ENCODE measurements at places on chromosomes 6 and 20.

- DNase-seq = no peak
These were observed 199.2 kb upstream of the MYLIP start for GRCh38 chr6:15929685-15930084.

- no peak for DNase-seq
These were observed 41.0 kb downstream of the CYP24A1 start for GRCh38 chr20:54132612-54133433.

GRCh38 chr20:48612335-48612734, 215.5 kb downstream of the PREX1 start:
- no peak for DNase-seq

GRCh38 chr6:49551078-49551865, 804 bp downstream of the C6orf141 start:
- DNase-seq = no peak

- no peak for DNase-seq
These were observed 34.2 kb downstream of the SLC23A2 start for GRCh38 chr20:4966826-4967751.

DNA sequence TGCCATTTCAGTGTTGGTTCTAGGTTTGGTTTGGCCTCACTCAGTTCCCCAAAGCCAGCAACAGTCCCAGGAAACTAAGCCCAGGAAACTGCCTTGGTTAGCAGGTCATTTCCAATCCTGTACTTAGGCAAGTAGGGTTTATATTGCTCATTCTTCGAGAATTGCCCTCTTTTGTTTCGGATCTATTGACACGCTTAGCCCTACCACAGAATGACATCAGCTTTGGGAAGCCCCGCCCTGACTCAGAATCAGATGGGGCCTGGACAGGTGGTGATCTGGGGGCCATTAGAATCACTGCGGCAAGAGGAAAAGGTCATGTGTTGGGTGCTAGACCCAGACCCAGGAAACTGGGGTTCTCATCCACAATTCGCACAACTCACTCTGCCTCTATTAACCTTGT, 578.2 kb downstream of the QKI start:
- no peak for DNase-seq

- no peak for DNase-seq
These were observed 17.6 kb downstream of the GCLC start for GRCh38 chr6:53527249-53527765.

DNA sequence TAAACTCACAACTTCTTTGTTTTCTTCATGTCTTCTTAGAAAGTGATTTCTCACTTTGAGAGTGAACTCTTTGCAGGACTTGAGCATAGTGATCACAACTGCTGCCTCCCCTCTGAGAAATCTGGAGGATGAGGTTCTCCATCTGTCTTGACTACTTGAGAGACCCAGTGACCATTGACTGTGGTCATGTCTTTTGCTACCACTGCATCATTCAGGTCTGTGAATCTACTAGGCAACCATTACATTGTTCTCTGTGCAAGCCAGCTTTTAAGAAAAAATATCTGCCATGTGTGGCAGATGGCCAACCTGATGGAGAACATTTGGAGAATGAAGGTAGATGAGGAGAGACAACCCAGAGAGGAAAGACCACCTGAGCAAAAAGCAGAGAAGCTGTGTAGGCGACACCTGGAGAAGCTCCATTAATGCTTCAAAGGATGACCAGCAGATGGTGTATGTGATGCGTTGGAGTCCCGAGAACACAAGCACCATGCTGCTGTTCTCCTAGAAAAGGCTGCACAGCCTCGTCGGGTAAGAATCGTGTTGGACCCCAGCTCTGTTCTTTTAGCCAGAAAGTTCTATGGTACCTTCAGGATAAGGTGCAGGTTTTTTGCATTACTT, 25.1 kb upstream of the TRIM26 start:
- DNase-seq = peak; percentile 50

DNA sequence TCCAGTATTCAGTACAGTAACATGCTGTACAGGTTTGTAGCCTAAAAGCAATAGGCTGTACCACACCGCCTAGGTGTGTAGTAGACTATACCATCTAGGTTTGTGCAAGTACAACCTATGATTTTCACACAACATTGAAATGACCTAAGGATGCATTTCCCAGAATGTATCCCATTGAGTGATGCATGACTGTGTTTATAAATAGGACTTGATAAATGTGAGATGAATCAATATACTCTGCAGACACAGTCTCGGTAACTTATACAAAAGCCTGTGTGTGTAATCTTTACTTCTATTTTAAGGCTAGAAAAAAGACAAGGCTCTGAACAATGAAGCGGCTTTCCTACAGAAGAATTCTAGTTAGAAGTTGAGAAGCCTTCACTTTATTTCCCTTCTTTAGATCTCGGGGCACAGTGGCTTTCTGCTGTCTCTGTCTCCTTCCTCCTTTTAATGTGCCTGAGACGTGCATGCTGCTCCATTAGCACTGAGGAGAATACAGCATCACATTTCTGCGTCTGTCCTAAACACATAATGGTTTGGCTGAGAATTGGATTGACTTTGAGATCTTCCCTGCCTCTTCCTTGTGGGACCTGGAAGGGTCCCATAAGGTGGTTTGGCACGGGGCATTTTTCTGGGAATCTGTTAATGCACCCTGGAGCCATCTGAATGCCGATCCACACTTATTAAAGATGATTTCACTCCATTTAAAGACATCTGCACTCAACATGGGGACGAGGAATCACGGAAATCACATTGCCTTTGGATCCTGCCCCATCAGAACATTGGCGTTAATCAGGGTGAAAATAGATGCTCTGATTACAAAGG, 112.5 kb downstream of the SCML4 start:
- no peak for DNase-seq

GRCh38 chr6:134035823-134036296, 16.6 kb downstream of the SLC2A12 start:
- peak; percentile 15 for DNase-seq

DNA sequence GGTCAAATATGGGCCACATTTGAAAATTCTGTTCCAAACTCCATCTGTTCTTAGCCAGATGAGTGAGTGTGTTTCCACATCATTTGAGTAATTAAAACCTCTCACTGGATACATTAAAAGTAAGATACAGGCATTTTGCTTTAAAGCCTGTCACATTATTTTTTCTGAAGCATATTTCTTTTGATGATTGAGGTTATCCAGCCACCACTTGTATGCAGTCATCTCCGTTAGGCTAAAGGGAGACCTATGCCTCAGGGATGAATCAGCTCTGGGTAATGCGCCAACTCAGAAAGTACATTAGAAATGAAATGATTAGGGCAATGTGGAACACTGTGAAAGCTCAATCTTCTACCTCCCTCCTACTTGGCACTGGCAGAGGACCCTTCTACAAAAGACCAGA, 90.7 kb downstream of the SNAP25 start:
- DNase-seq = no peak

GRCh38 chr20:45459606-45460005, 9.9 kb upstream of the WFDC2 start:
- no peak for DNase-seq

DNA sequence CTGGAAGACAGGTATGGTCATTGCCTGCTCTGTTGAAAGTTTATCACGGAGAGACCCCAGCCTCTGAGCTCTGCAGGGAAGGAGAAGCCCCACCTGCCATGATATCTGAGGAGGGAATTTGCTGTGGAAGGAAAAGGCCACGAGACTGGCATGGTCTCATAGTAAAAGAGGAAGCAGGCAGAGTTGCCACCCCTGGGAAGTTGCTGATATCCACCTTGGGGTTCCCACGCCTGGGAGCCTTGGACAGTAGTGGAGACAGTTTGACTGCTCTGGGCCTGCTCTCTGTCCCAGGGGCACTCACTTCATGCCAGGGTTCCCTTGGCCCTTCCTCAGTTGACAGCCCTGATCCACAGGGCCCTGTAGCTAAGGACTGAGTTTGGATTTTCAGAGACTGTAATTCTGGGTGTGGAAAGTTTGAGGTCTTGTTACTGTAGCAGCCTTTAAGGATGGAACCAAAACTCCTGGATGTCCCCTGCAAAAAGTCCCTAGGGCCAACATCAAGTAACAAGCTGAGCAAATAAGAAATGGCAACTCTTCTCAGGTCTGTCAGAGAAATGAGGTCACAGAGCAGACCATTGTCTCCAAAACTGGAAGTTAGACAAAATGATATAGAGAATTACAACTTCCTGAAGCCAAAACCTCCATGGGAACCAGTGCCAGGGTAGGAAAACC, 6.9 kb upstream of the SIRPB1 start:
- no peak for DNase-seq

GRCh38 chr6:110645685-110646418, 169.4 kb downstream of the CDK19 start:
- DNase-seq = no peak

- DNase-seq = no peak
These were observed 118.0 kb downstream of the NFATC2 start for GRCh38 chr20:51424270-51425117.

- DNase-seq = no peak
These were observed 258.6 kb downstream of the FNDC1 start for GRCh38 chr6:159427771-159428170.

- DNase-seq = no peak
These were observed 21.9 kb downstream of the DEF6 start for GRCh38 chr6:35319346-35320030.

GRCh38 chr20:48129345-48129942, 344.2 kb upstream of the SULF2 start:
- no peak for DNase-seq

- DNase-seq = no peak
These were observed 315.4 kb upstream of the CDYL start for GRCh38 chr6:4460586-4461475.

GRCh38 chr6:19857703-19858102, 20.5 kb downstream of the ID4 start:
- DNase-seq = no peak

GRCh38 chr20:14288341-14289330, 48.8 kb downstream of the FLRT3 start:
- no peak for DNase-seq

DNA sequence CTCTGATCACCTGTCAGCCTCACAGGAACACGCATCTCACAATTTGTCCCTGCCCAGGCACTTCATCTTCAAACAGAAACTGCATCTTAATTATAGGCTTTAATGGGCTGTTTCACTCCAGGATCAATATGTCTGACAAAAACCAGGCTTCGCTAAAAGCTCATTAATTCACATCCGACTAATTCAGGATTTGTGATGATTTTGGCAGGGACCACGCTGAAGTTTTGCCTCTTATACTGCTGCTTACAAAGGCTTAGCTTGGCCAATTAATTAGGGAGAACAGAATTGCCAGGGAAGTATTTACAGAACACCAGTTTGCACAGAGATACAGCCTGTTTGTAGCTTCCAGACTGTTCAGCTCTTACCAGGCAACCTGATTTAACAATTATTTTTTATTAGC, 541.0 kb upstream of the SPTLC3 start:
- DNase-seq = no peak

- no peak for DNase-seq
These were observed 755.7 kb downstream of the HDGFL1 start for GRCh38 chr6:23325065-23325464.

DNA sequence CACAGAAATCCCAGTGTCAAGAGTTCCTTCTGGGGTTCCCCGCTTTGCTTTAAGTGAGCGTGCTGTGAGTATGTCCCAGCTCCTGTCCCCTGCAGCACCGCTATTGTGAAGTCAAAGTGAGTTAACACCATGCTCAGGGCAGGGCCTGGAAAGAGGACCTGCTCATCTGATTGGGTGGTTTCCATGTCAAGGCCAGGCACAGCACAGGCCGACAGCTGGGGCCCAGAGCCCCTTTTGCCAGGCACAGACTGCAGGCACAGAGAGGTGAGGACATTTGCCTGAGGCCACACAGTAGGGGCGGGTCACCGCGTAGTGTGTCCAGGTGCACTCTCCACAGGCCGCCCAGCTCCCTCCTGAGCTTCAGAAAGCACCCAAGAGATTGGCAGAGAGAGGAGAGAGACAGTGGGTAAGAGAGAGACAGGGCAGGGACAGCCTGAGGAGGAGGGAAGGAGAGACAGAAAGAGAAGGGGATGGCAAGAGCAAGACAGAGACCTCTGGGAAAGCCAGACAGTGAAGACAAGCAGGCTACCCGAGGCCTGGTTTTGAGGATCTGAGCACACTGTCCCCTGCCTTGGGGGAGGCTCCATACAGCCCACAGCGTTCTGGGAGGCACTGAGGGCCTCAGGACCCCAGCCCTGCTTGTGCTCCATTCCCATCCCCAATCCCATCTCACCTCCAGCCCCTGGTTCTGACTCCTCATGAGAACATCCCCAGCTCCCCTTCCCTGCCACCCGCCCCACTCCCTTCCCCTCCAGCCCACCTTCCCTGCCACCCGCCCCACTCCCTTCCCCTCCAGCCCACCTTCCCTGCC, 6.5 kb upstream of the BPIFB1 start:
- DNase-seq = no peak

- DNase-seq = peak; percentile 73
These were observed at the start of gene SPEF1 for GRCh38 chr20:3781153-3781910. TSS of gene SPEF1 (minus strand) at chr20:3781448. CDS start at chr20:3781287, 161 bp downstream.

DNA sequence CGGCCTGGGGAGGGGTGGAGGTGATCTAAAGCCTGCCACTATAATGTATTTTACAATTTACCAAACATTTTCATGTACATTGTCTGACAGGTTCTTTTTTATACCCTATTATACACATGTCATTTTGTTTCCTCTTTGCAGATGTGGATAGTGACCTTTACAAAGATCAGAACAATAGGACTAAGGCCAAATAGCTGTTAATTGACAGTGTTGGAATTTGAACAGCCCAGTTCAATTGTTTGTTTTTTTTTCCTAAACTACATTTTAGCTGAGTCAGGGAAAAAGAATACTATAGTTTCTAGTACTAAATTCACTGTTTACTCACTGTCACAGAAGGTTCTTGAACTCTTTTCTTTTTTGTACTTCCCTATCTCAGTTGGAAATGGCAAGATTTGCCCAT, 40.2 kb downstream of the PGM3 start:
- no peak for DNase-seq

- no peak for DNase-seq
These were observed 7.1 kb upstream of the ATP9A start for GRCh38 chr20:51775241-51775640.

DNA sequence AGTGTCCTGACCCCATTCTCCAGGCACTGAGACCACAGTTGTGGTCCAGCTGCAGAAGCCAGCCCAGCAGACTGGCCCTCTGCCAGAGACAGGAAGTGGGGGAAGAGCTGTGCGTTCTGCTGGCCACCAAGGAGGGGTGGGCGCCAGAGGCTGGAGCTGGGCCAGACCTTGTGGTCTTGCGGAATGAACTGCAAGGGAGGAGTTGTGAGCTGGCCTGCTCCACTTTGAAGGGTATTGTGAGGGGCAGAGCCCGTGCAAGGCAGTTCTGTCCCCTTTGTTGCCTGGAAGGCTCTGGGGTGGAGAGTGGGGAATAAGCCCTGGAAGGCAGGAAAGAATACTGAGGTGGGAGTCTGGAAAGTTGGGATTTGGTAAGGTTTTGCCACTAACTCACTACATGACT, 3.6 kb upstream of the MDFI start:
- no peak for DNase-seq

GRCh38 chr6:48222241-48222640, 111.2 kb upstream of the PTCHD4 start:
- DNase-seq = no peak
